ENCODE measurements at places on chromosomes 5 and 9.
A peak's percentile ranks its signal among the peaks of the same experiment; 100 is the strongest.

DNA sequence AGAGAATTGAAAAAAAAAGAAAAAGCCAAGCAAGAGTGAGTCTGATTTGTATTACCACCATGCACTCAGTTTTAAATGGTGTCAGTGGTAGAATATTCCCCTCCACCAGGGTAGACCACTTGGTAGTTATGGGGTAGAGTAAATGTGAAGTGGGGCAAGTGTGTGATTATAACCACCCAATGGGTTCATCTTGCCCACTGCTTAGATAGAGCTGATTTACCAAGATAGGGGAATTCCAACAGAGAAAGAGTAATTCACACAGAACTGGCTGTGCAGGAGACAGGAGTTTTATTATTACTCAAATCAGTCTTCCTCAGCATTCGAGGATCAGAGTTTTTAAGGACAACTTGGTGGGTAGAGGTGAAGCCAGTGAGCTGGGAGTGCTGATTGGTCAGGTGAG is 113.3 kb upstream of the RAI14 start:
- no peak for DNase-seq

DNA sequence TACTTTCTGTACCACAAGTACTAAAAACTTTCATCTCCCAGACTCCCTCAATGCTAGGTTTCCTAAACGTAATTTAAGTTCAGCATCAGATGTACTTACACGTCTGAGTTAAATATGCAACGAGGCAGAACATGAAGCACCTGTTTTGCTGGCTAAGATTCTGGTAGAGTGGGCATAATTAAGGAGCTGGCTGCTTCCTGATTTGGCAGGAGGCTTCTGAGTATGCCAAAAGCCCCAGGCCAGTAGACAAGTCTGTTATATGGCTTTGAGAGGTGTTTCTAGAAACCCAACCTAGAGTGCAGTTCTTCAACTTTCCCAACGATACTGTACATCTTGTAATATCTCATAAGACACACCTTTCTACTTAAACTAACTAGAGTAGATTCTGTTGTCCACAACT is 13.6 kb downstream of the TICAM2 start:
- DNase-seq: no peak

- DNase-seq: no peak
Measured at GRCh38 chr5:2169850-2170760, 287.4 kb upstream of the IRX4 start.

DNA sequence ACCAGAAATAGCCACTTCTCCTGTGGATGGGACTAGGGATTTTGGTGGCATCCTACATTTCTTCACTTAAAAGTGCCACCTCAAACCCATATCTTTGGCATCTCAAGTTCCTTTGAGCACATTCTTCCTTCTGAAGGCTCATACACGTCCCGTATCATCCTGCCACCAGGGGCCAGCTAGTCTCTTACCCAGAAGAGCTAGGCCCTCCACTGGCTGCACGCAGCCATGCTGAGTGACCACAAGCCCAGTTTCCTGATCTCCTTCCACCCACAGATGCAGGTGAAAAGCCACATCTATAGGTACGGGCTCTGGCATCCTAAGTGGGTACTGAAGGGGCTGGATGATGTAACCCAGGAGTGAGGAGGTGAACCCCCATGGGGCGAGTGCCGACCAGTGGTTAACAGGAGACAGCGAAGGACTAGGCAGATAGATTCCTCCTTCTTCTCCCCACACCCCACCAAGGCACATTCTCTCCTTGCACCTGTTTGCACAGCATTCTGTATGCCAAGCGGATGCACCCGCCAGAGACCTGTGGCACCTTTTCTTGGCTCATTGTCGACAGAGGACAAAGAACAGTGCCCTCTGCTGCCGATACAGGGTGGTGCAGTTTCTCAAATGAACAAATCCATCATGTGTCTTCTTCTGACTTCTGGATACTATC is 14.4 kb upstream of the SCGB3A1 start:
- no peak for DNase-seq

DNA sequence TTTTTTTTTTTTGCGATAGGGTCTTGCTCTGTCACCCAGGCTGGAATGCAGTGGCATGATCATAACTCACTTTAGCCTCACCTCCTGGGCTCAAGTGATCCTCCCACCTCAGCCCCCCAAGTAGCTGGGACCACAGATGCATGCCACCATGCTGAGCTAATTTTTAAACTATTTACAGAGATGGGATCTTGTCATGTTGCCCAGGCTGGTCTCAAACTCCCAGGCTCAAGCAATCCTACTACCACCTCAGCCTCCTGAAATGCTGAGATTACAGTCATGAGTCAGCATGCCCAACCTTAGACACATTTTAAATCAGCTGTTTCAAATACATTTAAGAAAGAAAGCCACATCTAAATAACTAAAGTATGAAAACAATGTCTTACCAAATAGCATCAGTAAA is 439.0 kb downstream of the EBF1 start:
- no peak for DNase-seq

- DNase-seq: no peak
Measured at GRCh38 chr5:31990081-31990650, 184.0 kb downstream of the GOLPH3 start.

DNA sequence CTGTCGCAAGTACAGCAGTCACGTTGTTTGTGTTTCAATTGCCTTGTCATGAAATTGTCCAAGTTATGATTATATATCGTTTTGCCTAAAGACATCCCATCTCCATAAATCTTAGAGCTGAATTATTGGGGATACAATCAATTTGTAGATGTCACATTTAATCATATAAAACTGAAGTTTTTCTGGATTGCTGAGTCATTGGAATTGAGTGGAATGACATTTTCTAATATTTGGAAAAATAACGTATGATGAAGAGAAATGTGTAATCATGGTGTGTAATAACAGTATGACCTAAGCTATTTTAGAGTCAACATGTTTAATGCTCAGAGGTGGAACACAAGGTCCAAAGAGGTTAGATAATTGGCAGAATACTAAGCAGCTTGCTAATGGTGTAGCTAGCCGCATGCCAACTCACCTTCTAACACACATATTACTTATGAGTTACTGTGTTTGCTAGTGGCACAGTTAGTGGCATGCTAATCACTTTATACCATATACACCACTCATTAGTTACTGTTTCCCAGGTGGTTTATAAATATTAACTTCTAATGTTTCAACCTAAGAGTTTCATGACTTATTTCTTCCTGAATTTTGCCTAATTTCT is 473.1 kb upstream of the GRAMD2B start:
- DNase-seq: no peak

GRCh38 chr5:55187370-55187769 is 14.4 kb upstream of the CDC20B start:
- DNase-seq: no peak

- DNase-seq: no peak
Measured at GRCh38 chr5:80453366-80453765, 34.5 kb upstream of the FAM151B start.

DNA sequence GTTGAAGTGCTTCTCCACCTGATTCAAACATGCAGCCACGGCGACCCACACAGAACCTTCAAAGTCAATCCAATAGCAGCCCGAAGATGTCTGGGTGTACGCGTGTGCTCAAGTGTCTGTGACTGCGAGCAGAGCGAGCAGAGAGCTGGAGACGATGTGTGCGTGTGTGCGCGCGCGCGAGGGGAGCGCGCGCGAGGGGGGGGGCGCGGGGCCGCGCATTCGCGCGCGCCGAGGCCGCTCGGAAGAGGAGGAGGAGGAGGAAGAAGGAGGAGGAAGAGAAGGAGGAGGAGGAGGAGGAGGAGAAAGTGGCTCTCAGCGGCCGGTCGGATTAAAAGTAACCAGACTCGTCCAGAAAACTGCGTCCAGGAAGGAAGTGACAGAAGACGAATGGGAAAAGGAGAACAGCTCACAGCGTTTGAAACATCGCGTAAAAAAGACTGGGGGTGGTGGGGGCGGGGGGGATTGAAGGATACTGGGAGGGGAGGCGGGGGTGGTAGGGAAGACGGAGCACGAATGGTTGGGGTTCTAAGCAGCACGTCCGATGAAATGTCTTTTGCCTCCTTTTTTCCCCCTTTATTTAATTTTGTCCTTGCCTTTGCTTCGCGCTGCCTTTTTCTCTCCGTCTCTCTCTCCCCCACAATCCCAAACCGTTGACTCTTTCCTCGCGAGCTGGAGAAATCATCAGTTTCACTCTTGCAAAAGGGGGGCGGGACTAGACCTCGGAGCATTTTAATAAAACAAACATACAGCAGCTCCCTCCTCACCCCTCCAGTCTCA is at the start of gene MEF2C:
Gene MEF2C (minus strand): TSS at position 126 of the 777 bp plus-strand sequence. CDS start 59,396 bp downstream, outside the sequence.
- DNase-seq: peak; percentile 91

DNA sequence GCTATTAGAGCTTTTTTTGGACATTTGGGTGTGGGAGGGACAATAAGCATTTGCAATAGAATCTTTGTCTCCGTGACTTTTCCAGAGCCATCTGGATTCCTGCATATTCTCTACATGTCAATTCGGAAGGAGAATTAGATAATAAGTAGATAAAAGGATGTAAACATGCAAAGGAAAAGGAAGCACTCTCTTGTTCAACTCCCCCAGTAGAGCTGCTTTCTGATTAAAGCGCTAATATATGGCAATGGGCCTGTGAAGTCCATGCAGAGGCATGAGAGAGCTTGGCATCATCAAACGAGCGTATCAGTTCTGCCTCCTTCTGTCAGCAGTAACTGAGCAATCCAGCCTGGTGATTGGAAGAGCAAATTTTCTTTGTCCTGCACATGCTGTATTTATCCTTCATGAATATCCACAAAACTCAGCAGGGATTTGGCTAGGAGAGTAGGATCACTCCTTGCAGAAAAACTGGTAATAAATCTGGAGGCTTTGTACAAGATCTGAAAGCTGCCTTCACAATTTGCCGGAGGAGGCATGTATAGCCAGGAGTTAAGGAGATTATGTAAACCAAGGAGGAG is 1752.9 kb downstream of the MAT2B start:
- DNase-seq: no peak

DNA sequence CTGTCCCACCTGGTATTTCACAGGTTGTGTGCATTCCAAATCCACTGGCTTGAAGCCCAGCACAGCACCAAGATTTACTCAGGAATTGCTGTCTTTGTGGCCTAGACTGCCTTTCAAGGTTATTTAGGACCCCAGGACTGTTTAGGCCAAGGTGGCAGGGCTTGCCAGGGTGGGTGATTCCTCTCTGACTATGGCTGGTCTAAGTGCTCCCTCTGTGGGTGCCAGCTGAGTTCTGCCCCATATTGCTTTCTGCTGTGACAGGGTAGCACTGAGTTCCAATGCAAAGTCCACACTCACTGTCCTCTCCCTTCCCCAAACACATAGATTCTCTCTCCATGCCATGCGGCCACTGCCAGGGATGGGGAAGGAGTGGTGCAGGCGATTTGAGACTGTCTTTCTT is 318.2 kb downstream of the EFNA5 start:
- no peak for DNase-seq

- no peak for DNase-seq
Measured at GRCh38 chr9:137030538-137031527, 1.1 kb downstream of the FUT7 start.

DNA sequence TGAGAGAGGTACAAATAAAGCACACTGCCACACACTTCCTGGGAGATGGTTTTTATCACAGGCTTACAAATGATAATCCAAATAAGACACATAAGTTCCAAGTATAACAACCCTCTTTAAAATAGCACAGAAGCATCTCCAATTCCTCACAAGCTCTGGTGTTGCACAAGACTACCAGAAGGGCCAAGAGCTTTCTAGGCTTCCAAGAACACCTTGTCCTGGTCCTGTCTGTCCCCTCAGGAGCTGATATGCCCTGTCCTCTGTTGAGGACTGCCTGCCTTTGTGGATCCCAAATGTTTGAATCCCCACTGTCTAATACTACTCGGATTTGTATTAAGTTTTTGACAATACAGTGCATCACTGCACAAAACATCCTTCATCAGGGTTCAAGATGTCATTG is 110.1 kb downstream of the SPOCK1 start:
- DNase-seq: no peak

DNA sequence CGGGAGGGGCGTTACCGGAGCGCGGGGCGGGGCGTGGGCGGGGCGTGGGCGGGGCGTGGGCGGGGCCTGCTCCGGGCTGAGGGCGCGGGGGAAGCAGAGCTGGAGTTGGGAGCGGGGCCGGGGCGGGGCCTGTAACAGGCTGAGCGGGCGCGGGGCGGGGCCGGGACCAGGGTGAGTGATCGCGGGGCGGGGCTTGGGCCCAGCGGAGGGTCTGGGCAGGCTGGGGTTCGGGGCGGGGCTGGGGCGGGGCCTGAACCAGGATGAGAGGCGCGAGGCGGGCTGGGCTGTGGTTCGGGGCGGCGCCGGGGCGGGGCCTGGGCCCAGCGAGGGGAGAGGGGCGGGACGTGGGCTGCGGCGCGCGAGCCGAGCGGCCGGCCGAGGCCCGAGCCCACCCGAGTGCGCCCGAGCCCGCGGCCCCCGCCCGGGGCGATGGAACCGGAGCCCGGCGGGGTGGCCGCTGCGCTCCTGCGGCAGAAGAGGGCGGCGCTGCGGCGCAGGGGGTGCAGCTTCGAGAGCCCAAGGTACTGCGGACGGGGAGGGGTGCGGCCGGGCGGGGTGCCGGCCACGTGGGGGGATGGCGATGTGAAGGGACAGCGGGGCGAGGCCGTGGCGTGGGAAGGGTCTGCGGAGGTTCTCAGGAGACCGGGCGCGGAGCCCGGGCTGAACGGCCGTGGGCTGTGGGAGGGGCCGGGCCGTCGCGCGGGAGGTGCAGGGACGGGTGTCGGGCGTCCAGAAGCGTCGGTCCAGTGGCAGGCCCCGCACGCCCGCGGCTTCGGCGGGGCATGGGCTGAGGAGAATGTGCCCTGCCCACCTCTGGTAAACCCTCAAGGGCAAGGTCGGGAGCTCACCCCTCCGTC is 39.5 kb upstream of the GARNL3 start:
- peak; percentile 99 for DNase-seq

DNA sequence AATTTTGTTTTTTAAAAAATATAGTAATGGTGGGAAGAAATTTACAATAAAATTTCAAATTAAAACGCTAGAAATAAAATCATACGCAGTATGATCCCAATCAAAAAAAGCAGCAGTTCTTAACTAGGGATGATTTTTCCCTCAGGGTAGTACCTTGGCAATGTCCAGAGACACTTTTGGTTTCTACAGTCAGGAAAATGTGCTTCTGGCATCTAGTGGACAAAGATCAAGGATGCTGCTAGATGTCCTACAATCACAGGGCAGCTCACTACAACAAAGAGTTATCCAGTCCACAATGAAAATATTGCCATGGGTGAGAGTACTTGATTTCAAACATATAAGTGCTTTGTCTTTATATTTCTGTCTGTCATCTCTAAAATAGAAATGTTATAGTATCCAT is 400.2 kb upstream of the SGCD start:
- DNase-seq: no peak

GRCh38 chr5:141492168-141492885 is 3.4 kb downstream of the PCDHGC5 start:
- no peak for DNase-seq

All from tibial artery (tissue), 4 donors.